ENCODE measurements at places on chromosomes 1 and 21.

GRCh38 chr1:54220004-54220811, 20.2 kb downstream of the MRPL37 start:
- DNase-seq, result no peak

DNA sequence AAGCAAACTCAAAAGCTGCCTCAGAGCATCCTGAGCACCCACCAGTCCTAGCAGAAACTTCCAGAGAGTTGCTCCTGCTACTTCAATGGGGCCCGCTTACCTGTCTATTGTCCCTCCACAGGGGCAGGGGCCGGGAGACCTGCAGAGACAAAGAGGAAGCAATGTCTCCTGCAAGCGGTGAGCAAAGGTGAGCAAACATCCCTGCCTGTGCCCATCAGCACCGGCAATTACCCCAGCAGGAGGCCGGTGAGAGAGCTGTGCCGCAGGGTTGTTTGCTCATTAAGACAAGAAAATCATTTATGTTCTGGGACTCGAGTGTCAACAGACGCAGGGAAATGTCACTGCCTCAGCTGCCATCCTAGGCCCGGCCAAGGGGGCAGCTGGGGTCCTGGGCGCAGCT, 53.8 kb upstream of the TARDBP start:
- DNase-seq, result peak; percentile 89

GRCh38 chr1:24351918-24352627, 32.9 kb downstream of the GRHL3 start:
- DNase-seq, result peak; percentile 26

- no peak for DNase-seq
Observed at GRCh38 chr1:94851571-94851970, 31.4 kb downstream of the SLC44A3 start.

DNA sequence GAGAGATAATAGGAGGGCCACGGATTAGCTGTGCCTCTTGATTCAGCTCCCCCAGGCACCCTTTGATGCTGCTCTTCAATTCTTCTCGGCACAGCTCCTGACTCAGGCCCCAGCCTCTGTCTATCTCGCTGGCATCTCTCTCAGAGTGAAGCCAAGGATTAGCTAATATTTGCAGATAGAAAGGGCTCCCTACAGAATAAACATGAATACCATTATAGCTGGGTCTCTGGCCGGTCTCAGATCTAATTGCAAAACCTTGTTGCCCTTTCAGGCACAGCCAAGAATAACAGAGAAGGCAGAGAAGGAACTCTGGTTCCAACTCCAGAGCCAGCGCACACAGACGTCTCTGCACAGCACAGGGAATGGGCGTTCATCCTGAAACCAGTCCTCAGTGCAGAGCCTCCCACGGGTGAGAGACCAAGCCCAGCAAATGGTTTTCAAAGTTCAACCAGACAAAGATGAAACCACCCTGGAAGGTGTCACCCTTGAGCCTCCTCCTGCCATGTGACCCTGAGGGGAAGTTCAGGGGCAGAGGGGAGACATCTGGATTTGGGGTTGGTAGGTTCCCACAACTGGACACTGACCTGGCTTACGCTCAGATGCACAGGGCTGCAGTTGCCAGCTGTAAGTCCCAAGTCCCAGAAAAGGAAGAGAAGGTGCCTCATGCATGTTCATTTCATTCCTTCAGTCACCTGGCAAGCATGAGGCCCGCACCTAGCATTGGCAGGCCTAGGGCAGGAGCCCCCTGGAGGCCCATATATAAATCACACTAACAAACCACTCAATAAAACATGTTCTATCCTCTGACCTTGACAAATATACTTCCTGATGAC, 394.0 kb downstream of the NPHP4 start:
- no peak for DNase-seq

DNA sequence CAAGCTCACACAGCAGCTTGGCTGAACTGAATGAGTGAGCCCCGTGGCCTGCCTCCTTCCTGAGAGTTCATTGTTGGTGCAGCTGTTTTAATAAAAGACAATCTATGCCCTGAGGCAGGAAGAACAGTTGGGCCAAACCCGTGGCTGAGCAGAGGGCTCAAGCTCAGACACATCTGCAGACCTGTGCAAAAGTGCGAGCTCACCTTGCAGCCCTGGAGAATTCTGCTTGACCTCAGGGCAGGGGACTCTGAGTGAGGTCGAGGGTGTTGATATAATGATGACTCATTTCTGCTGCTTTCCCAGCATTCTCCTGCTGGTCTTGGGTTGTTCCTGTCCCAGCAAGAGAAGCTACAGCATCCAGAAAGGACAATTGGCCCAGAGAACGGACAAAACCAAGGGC, 61.0 kb downstream of the ATP5PO start:
- no peak for DNase-seq

DNA sequence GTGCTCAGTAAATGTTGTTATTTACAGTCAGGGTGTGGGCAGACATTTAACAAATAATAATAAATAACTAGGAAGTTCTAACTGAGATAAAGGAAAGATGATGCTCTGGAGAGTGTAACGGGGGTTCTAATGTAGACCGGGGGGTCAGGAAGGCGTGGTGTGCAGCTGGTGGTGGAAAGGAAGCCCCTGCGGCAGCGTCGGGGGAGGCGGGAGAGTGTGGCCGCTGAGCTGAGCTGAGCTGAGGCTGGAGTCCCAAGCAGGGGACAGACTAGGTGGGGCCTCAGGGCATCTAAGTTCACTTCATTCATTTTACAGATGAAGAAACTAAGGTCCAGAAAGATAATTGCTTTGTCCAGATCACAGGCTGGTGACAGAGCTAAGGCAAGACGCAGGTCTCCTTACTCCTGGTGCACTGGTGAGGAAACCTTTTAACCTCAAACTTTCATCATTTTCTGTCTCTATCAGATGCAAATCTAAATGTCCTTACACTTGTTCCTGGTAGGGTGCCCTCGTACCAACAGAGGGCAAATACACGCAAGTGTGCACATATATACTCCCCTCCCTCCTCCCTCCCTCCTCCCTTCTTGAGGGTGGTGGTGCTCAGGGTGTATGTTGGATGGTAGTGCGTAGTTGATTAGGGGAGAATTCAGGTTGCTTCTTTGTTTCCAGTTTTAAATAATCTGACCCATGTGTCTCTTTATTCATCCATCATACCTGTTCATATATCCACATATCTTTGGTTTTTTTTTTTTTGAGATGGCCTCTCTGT, 44.1 kb downstream of the KIF26B start:
- no peak for DNase-seq

GRCh38 chr1:112575154-112575804, 43.7 kb downstream of the ST7L start:
- no peak for DNase-seq

GRCh38 chr1:4121834-4122512, 221.9 kb upstream of the C1orf174 start:
- no peak for DNase-seq

DNA sequence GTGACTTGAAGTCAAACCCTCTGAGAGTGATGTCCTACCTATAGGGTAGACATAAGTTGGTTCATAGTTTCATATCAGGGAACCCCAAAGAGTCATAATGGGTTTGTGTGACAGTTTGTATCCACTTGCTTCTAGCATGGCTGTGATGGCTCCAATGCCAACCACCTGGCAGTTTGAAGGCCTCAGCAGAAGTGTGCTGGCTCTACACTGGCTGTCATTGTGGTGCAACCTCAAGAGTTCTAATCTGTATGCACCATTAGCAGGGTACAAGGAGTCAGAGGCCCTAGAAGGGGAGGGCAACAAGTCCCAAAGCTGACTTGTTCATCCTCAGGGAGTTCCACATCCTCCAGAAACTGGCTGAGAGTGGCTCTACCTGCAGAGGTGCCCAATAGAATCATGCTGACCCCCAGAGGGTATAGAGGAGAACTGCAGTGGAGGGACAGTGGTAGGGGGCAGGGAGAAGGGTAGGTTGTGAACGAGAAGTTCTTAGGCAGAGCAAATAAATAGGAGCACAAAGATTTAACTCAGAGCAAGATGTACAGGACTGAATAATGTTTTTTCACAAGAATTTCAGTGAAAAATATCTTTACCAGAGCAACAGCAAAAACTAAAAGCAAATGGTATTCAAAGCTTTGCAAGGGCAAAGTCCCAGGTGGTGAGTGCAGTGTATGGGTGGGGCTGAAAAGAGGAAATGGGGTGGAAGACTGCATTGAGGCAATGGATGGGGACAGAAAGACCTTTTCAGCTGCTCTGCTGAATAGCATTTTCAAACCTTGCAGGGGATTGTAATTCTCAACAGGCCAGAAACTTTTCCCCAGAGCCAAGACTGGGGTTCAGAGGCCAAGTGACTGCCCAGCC, 3.2 kb downstream of the FCRL2 start:
- no peak for DNase-seq

GRCh38 chr1:87615901-87616300, 287.2 kb downstream of the LMO4 start:
- no peak for DNase-seq

- DNase-seq, result peak; percentile 58
Observed at GRCh38 chr1:50959303-50959912, 659 bp downstream of the FAF1 start.

GRCh38 chr1:32208469-32208868, 420 bp upstream of the DCDC2B start:
- DNase-seq, result no peak

DNA sequence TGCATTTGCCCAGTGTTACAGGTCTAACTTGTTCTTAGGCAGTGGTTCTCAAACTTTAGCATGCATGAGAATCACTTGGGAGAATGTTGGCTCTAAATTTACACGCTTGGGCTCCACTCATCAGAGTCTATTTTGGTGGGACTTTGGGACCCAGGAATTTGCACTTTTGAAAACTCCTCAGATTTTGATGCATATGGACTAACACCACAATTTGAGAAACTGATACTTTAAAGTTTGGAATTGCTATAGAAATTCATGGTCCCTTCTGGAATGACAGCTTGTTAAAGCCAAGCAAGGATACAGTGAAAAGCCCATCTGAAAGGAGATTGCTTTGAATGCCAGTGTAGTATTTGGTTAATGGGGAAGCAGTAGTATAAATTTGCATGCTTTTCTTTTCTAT, 31.5 kb downstream of the GPR52 start:
- DNase-seq, result no peak

DNA sequence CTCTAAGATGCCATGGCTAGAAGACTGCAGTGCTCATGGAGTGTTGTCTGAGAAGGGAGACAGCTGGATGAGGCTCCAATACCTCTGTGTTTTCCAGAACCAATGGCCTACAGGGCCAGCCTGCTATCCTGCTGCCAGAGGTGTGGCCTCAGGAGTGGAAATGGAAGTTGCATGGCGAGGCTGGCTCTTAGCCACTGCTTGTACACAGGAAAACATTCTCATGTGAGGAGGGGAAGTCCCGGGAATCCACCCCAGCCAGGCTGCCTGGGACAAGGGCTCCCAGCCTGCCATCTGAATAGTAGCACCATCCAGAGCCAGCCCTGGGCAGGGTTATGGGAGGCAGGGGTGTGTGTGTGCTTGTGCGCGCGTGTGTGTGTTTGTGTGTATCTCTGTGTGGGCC, 56.5 kb downstream of the SDC3 start:
- no peak for DNase-seq

DNA sequence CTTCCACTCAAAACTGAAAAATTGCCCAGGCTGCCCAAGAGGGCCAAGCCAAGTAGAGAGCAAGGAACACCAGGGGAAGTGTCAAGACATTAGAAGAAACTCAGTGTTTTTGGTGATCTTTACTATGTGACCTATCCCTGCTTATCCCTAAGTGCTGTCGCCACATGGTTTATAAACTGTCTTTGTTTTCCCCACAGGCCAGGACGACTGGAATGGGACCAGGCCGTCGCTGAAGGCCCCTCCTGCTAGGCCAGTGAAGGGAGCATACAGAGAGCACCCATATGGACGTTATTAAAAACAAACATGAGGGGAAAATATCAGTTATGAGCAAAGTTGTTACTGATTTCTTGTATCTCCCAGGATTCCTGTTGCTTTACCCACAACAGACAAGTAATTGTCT, 28.7 kb downstream of the KHDRBS1 start:
- no peak for DNase-seq

- peak; percentile 62 for DNase-seq
Observed at GRCh38 chr1:167165948-167166689, 54.6 kb upstream of the POU2F1 start.

DNA sequence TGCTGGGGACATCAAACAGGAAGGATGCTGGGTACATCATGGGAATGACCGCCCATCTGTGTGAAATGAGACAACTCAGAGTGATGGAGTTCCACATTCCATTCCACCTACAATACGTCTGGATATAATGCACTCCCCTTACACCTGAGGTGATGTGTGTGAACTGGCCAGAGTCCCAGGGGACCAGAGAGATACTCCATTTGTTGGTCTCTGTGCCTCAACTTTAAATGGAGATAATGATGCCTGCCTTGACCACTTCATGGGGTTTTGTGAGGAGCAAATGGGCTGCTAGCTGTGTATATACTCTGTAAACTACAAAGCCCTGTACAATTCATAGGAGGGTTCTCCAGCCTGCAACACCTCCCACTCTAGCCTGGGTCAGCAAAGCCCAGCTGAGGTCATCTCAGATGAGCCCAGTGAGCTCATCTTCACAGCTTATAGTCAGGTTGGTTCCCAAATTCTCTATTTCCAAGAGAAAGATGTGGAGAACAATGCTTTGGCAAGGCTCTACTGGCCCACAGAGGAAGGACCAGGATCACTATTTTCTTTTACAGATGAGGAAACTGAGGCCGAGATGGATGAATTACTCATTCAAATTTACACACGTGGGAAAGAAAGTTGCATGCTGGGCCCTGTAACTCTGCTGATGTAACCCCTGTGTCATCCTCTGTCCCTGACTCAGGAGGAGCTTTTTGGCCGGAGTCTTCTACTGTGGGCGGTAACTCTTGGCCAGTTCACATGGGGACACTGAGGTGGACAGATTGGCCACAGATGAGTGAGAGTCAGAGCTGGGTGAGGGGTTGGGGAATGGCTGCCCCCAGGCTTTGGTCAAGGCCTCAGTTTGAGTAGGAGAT, 105.6 kb upstream of the GCLM start:
- DNase-seq, result no peak

GRCh38 chr1:231518485-231519034, 9.9 kb upstream of the TSNAX start:
- DNase-seq, result no peak

DNA sequence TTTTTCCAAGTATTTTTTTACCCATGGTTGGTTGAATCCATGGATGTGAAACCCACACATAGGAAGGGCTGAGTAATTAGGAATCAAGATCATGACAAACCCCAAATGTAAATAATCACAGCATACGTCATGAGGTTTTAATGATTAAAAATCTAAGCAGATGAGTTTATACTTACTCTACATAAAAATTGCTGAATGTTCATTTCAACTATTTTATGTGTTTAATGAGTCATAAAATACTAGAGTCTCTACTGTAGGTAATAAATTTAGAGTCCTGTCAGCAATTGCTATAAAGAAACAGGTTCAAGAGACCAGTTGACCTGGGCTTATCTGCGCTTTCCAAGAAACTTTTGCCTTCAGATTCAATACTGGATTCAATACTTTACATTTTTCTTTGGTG, 18.2 kb downstream of the CTH start:
- no peak for DNase-seq

GRCh38 chr1:156281281-156281680, 1.3 kb downstream of the SMG5 start:
- no peak for DNase-seq
